ENCODE measurements at places on chromosomes 11 and 22.

DNA sequence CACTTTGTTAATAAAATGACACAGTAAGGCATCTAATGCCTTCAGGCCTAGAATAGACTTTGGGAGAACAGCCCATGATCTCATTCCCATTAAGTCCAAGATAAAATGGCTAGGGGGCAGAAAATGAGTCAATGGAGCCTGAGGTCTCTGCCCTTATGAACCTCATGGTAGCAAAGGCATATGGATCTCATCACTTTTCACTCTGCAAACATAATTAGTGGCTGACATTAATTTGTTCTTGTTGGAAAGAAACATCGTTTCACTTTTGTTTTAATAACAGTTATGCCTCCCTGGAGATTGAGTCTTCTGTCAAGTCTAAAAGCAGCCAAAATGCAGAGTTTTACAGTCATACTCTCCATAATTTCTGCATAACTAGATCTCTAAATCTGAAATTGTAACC, 111.8 kb upstream of the API5 start:
- no peak for DNase-seq

- no peak for DNase-seq
Observed at GRCh38 chr11:35850191-35850590, 93.7 kb upstream of the LDLRAD3 start.

GRCh38 chr11:116414357-116414880, 358.4 kb downstream of the BUD13 start:
- no peak for DNase-seq

GRCh38 chr11:6476571-6476970, 2.8 kb upstream of the TRIM3 start:
- no peak for DNase-seq

GRCh38 chr11:18741783-18742182, 15.8 kb upstream of the IGSF22 start:
- DNase-seq = no peak

Data from mesendoderm (in vitro differentiated cells).